ENCODE measurements at places on chromosomes 3 and 15.

DNA sequence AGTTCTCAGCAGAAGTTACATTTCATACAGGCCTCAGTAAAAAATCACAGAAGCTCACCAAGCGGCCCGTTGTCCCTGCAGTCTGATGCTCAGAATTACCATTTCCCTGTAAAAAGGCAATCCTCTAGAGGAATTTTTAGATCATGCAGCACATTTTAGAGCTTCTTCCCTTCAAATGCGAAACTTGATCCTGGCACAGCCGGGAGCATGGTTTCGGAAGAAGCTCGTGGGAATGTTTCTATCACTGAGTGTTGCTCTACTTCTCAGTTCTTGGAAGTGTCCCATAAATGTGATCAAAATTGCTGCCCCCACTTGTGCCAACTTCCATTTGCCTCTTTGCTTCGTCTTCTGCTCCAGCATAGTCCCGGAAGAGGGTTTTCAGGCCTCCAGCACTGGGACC, 3.8 kb upstream of the H1-8 start:
- DNase-seq = no peak

DNA sequence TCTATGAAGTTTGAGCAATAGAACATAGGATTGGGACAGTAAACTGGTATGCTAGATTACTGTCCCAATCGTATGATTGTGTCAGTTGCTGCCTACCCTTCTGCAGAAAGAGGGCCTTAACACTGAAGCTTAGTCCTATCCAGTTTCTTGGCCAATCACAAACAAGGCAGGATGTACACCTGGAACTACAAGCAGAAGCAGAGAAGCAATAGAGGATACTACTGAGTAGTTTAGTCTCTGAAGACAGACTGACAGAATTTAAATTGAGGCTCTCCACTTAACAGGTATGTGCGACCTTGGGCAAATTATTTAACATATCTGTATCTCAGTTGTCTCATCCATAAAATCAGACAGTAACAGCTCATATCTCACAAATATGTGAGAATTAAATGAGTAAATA, 85.0 kb downstream of the ZNF280D start:
- DNase-seq = no peak

DNA sequence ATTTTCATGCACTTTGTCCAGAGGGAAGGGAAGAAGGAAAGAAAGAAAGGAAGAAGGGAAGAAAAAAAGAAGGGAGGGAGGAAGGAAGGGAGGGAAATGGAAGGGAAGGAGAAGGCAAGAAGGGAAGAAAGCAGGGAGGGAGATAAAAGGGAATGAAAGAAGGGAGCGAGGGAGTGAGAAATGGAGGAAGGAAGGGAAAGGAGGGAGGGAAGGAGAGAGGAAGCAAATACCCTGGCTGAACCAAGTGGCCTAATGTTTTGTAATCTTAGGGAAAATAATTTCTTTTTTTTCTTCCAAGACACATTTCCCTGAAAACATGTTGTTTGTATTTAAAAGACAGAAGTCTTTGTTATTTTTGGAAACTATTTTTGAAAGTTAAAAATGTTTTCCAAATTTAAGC, 35.9 kb downstream of the DTWD1 start:
- no peak for DNase-seq

GRCh38 chr3:182420741-182421140, 372.6 kb upstream of the ATP11B start:
- no peak for DNase-seq

- no peak for DNase-seq
Measured at GRCh38 chr15:101003706-101004105, 84.5 kb downstream of the LRRK1 start.

DNA sequence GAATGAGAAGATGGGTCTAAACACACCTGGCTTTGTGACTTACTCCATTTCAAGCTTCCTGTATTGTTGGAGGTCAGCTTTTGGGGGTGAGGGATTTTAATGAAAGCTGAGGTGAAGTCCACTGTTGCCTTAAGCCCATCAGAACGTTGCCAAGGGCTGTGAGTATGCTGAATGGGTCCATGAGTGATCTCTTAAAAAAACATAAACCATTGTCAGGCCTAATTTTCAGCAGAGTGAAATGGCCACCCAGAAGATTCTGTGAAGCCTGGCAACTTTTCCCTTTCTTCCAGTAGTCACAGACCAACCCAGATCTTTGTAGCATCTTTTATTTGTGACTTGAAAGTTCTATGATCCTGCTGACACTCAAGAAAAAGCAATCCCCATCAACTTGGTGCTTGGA, 87.0 kb downstream of the SMAD3 start:
- DNase-seq = no peak

DNA sequence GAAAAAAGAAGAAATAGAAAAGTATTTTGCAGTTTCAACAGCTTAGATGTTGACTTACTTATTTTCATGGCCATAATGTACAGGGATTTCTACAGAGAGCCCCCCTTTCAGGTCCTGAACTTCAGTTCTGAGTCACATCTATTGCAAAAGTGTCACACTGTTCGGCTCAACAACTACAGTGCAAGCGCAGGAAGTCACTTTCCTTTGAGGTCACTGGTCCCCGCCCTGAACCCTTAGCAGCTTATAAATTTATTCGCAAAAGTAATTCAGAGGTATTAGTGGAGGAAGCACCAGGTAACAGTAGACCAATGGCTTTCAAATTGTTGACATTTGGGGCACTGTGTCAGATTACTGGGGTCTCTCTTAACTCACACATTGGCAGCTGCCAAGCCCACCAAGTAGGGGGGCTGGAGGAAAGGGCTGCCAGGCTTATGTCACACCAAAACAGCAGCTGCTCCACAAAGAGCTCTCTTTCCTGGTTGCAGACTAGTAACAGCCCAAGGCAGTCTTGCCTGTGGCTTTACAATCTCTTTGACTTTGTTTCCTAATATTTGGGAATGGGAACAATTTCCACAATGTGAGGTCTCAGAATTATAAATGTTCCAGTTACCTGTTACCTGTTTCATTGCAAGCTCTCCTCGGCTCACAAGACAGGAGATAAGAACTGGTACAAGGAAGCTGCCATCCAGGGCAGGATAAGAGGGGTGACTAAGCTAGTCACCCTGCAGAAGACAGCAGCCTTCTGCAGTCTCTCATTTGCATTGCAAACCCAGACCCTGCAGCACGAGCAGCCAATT, 130.2 kb upstream of the STRIT1 start:
- DNase-seq = peak; percentile 34

DNA sequence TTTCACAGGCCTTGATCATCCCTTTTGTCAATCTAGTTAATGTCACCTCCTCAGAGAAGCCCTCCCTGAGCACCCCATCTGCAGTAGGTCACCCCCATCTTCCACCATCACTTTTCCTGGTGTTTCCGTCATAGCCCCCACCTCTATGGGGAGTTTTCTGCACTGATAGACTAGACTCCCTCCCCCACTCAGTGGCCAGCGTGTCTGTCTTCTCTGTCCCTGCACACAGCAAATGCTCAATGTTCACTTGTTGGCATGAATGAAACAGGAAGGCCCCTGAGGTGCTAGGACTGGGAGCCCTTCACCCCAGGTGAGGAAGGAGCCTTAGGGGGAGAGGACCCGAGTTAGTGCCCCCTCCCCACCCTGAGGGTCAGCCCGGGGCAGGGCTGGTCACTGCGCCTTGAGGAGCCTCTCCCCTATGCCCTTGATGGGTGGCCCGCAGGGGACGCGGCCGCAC, 15.8 kb upstream of the FANCD2 start:
- DNase-seq = no peak

DNA sequence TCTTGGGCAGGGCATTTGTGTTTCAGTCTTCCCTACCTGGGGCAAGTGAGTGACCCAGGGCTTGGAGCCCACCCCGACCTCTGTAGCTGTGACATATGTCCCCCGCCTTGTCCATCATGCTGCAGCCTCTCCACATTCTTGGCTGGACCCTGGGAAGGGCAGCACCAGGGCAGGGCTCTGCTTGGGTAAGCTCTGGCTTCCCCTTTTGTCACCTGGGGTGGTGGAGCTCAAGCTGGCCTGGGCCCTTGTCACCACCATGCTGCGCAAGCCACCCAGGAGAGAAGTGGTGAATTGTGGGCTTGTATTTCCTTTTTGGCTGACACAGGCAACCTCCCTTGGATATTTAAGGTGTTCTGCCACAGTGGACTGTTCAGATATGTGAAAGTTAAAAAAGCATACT, 29.3 kb downstream of the SPSB4 start:
- DNase-seq = peak; percentile 29

GRCh38 chr3:197942956-197943556, 6.9 kb upstream of the RPL35A start:
- DNase-seq = peak; percentile 81

DNA sequence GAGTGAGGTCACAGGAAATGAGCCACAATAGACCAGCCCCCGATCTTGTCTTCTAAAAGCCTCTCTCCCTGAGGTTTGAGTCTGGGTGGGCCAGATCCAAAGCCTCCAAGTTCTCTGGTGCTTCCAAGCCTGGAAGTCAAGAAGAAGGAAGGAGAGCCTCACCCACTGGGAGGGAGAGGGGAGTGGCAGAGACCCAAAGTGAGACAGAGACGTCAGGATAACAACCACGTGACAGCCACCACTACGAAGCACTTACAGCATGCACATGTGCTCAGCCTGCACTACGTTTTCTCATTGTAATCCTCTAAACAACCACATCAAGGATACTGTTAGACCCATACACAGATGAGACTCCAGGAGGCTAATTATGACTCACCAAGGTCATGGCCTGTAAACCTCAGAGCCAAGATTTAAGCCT, 197.3 kb upstream of the LINGO1 start:
- DNase-seq = no peak

GRCh38 chr3:157816896-157817295, 289.3 kb downstream of the SHOX2 start:
- DNase-seq = no peak

DNA sequence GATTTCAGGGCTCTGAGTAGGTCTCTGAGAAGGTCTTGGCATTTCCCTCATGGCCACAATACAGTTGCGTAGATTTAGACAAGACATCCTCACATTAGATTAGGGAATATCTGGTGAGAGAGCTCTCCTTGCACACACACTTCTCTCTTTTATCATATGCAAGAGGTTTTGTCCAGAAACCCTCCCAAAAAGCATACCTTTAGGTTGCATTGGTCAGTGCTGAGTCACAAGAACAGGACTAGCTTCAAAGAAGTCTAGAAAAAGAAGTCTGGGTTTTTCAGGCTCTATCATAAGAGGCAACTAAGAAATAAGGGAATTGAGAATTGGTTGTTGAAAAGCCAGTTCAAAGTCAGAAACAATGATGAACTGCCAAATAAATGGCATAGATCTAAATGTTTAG, 40.1 kb upstream of the MITF start:
- DNase-seq = no peak

GRCh38 chr3:14423197-14423743, 20.9 kb downstream of the SLC6A6 start:
- no peak for DNase-seq

DNA sequence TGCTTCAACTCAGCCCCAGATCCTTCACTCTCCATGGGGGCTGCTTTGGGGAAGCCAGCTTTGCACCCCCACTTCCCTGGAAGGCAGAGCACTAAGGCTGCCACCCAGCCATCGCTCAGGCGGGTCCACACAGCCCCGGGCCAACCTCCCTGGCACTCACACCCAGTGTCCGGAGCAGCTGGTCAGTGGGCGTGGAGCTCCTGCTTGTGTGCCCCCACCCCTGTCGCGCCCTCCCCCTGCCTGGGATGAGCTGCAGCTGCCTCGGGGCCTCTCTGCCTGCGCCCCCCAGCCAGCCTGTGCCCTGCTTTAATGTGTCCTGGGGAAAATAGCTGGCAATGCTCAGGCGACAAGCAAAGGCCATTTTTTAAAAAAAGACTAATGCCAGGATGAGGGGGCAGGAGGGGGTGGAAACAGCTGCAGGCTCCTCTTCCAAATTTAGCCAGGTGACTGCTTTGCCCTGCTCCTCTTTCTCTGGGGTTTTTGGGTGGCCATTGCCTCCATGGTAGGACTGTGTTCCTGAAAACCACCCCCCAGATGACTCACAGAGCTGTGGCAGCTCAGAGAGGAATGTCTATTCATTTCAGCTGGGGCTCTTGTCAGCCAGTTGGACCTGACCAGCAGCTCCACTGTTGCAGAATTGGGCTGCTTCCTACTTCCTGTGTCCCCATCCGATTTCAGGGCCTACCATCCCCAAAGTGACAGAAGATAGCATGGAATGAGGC, 65.0 kb downstream of the CEMIP start:
- DNase-seq = no peak

- DNase-seq = no peak
Measured at GRCh38 chr3:9497821-9498565, 55.6 kb downstream of the LHFPL4 start.

GRCh38 chr15:99997112-99997651, 263.9 kb upstream of the LYSMD4 start:
- no peak for DNase-seq

- no peak for DNase-seq
Measured at GRCh38 chr15:27834684-27835083, 264.4 kb downstream of the OCA2 start.

DNA sequence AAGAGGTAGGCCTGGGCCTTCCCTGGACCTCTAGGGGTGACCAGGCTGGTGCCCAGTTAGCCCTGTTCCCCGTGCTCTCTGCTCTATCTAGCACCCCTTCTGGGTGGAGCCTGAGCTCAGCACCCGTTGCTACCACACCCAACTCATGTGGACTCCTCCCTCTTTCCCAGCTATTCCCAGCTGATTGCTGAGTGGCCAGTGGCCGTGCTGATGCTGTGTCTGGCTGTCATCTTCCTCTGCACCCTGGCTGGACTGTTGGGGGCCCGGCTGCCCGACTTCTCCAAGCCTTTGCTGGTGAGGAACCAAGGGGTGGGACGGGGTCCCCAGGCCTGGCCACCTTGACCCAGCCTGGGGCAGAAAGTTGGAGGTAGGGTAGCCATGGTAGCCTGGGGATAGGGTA, 6.2 kb downstream of the DISP2 start:
- DNase-seq = no peak

DNA sequence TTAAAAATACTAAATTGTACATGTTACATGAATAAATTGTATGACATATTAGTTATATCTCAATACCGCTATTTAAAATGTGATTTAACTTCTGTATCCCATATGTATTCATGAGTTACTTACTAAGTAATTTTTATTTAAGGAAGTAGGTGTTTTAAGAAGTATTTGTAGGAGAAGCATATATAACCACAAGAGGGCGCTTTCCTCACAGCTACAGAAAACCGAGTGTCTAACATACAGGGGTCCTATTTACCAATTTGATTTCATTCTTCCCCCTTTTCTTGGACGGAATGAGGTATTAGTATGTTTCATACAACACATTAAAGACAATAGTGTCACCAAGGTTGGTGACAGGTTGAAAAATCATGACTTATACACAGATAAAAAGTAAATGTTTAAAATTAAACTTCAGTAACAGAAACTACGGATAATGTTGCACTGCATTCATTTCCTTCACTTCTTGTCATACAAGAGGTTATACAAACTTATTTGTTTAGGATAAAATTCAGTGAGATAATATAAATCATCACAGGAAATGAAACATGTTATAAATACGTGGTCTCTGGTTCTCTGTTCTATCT, 253.6 kb downstream of the MAGI1 start:
- DNase-seq = peak; percentile 72

- no peak for DNase-seq
Measured at GRCh38 chr3:24344784-24345439, 149.7 kb downstream of the THRB start.

DNA sequence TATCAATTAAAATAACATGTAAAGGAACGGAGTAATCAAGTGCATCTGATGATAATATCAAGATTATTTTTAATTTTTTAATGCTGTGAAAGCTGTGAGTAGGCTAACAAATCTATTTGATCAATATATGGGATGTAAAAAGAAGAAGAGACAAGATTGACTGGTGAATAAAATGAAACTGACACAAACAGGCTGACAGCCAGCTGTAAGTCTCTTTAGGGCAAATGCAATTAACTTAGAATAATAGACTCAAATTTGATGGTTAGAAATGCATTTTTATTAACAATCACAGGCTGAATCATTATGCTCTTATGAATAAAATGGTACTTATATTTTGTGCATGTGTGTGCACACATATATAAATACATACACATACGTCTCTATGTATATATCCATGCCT, 68.0 kb downstream of the MDFIC2 start:
- no peak for DNase-seq
